ENCODE measurements at places on chromosomes 5 and 9.

DNA sequence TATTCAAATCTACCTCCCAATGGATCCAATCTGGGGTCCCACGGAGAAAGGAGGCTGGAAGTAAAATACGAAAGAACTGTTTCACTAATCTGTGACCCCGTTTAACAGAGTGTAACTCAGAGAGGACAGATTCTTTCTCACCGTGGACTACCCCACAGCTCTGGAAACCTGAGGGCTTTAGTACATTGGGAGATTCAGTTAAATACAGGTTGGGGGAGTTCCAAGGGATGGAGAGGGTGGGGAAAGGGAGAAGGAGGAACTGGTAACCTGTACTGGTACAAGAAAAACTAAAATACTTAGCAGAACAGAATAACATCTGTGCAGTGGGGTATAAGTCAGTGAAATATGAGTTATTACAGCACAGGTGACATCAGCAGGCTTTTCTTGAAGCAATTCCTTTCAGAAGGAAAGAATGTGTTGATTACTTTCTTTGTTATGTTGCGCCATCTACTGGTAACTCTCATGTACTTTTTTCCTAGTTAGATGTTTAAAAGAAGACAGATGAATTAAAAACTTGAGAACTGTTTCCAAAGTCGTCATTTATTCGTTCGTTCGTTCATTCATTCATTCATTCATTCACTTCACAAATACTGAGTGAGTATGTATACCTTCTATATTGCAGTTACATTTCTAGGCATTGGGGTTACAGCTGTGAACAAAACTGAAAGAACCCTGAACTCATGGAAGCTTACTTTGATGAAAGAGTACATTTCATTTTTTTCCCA, 30.0 kb upstream of the STOM start:
- peak; percentile 44 for DNase-seq

DNA sequence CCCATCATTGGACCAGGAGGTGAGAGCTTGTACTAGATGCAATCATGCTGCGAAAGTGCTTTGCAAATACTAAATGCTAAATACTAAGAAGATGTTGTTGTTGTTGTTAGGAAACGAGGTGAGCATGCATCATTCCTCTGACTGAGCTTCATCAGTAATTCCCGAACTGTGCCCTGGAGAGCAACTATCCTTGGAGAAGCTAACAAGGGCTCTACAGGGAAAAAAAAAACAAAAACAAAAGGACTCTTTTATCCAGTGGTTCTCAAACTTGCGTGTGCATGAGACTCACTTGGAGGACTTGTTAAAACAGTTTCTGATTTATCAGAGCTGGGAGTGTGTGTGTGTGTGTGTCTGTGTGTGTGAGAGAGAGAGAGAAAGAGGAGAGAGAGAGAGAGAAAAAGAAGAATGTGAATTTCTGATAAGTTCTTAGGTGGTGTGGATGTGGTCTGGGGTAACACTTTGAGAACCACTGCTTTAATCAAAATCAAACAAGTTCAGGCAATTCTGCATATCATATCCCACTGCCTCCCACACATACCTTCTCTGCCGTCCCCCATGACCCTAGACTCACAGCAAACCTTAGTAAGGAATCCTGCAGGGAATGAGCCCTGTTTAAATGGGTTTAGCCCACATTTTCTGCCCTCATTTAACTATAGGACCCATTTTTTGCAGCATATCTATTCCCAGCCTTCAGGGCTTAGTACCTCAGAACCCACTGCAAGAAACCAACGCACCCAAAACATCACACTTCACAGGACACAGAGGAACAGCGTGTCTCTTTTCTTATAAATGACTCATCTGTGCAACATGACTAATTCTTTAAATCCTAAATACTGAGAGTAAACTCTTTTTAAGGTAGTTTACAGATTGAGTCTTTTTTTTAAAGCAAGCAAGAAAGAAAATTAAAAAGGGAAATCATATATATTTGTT, 48.9 kb downstream of the PDE6A start:
- DNase-seq, result no peak

- DNase-seq, result peak; percentile 48
Measured at GRCh38 chr5:115842089-115842935, 577 bp downstream of the AP3S1 start.

DNA sequence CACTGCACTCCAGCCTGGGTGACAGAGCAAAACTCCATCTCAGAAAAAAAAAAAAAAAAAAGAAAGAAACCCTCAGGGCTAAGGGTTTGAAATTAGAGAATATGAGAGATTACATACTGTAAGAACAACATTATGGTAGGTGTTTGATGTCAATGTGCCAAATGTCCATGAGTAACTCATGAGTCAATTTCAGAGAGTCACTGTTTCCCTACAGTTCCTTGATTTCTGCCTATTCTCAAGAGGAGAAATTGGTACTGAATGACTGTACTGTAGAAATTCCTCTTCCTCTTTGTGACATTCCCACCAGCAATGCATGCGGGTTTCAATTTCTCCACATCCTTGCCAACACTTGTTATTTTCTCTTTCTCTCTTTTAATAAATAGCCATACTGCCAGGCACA, 35.2 kb downstream of the MARVELD2 start:
- no peak for DNase-seq

DNA sequence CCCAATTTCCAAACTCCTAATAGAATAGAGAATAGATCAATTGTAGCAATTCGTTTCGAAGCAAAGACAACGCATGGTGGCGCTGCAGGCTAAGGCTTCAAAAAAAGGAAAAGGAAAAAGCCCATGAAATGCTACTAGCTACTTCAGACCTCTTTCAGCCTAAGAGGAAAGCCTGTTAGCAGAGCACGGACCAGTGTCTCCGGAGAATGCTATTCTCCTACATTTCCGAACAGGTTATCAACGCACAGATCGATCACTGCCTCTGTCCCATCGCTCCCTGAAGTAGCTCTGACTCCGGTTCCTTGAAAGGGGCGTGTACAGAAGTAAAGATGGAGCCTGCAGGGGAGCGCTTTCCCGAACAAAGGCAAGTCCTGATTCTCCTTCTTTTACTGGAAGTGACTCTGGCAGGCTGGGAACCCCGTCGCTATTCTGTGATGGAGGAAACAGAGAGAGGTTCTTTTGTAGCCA, at the start of gene PCDHB15:
Gene PCDHB15 (plus strand): TSS at position 146 of the 468 bp plus-strand sequence. CDS start 184 bp downstream, at position 330.
- DNase-seq, result no peak

DNA sequence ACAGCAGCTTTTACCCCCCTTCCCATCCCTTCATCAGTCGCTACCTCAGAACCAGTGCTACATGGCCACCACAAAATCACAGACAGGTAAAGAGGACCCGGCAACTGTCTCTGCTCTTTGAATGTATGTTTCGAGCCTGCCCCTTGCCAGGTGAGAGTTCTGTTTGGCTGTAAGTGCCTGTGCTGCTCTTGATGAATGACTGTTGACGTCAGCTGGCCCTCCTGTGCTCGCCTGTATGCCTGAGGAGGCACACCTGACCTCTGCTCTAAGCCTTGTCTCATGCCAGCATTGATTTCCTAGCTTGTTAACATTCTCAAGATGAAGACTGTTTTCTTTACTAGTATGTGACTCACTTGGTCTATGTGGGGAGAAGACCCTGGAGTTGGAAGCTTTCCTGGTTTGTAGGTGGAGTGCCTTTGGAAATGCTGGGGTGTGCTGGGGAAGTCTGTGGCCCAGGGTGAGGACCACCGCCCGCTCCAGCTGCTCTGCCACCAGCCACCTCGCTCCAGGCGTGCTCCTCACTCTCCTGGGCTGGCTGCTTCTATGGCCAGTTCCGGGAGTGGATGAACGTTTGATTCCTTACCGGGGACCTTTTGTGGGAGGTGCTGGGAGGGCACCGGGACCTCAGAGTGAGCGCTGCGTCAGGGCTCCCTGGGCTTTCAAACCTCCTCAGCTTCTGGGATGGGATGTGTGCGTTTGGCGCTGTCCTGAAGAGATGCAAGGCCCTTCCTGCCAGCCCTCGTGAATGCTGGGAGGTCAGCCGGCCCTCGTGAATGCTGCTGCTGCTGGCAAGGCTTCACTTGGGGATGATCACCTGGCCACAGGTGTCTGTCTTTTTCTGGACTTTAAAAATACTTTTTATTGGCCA, 109.9 kb downstream of the EHMT1 start:
- DNase-seq, result no peak

DNA sequence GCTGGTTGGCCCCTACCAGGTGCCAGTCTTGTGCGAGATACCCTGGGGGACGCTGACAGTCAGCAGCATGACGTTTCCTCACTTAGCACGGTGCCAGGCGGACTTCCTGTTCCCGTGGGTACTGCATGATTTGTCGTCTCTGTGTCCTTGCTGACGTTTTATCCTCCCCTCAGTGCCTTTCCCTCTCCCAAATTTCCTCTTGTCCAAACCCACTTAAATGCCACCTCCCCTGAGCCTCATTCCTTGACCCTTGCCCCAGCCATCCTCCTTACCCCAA, 60.6 kb upstream of the SAP30L start:
- DNase-seq, result no peak

DNA sequence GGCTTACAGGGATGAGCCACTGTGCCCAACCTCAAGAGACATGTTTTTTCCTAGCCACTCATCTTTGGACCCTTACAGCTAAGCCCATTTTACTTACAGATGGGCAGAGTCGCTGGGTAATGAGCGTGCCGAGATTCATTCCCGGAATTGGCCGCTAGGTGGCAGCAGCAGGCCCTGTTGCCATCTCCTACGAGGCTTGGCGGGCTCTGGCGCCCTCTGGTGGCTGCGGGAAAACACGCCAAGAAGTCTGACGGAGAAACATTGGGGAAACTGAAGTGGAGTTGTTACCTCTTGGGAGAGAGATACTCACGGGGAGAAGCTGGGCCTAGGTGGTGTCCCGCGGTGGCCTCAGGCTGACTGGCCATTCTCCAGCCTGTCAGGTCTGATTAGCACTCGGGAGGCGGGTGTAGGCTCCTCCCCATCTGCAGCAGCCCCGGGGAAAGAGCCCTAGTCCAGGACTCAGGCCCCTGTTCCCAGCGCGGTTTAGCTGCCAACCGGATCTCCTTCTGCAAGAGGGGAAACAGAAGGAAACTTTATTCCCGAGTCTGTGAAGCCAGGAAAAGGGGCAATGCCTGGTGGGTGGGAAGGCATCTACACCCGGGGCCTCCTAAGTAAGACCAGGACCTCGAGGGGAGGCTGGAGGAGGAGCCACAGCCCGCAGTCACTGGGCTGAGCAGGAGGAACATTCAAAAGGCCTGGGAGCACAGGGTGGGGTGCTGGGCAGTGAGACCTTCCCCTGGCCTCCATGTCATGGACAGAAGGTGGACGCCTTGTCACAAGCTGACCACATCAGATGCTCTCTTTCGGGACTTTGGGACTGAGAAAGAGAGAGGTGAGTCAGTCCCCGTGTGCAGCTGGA, 9.7 kb downstream of the PTGES2 start:
- peak; percentile 92 for DNase-seq

- no peak for DNase-seq
Measured at GRCh38 chr5:63310644-63311043, 651.6 kb downstream of the HTR1A start.

- DNase-seq, result no peak
Measured at GRCh38 chr9:134071149-134071548, 3.3 kb upstream of the BRD3 start.

DNA sequence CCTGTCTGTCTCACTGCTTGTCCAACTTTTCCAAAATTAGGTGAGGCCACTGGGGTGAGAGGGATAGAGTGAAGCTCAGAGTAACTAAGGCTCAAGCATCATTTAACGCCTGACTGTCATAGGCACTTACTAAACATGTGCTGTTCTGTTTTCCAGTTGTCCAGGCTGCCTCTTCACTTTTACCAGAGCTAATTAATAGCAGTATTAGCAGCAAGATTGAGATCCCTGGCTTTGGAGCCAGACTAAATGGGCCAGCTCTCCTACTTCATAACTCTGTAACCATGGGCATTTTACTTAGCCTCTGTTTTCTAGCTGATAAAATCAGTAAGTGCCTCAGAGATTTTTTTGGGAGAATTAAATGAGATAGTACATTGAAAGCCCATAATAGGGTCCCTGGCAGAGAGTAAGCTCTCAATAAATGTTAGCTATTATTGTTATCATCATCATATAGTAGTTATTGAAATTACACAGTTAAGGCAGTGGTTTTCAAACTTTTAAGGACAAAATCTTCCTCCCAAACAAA, 146.2 kb upstream of the LHFPL2 start:
- DNase-seq, result no peak

- DNase-seq, result no peak
Measured at GRCh38 chr5:164336276-164336675, 830.9 kb downstream of the MAT2B start.

DNA sequence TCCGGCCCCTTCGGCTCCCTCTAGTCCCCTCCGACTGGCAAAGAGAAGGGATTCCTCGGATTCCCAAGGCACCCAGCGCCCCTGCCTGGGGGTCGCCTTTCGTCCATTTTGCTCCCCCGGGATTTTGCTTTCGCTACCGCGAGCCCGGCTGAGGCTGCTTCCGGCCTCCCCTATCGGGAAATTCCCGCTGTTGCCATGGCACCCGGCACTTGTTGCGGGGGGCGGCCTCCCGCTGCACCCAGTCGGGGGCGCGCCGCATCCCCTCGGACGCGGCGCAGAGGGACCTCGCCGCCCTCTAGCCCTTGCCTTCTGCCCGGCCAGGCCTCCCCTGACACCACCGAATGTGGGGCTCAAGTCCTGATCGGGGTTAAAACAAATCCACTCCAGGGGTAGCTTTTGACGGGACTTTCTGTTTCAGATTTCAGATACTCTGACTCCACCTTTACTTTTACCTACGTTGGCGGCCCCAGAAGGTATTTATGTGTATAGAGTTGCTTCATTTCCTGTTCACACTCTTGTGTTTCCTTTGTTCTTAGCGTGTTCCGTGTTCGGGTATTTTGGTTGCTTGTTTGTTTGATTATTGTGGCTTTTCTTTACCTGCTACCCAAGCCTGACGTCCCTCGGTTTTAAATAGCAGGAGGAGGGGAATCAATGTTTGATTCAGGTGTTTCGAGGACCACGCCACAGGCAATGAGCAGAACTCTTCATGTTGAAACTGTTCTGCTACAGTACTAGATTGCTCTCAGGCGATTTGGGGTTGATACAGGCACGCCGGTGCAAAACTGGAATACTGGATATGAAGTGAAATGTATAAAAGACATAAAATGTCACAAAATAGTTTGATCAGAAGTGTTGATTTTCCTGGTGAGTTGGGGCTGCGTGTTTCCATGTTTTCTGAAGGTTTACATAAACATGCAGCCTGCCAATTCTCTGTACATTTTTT, 1.5 kb downstream of the PARP8 start:
- DNase-seq, result peak; percentile 82

DNA sequence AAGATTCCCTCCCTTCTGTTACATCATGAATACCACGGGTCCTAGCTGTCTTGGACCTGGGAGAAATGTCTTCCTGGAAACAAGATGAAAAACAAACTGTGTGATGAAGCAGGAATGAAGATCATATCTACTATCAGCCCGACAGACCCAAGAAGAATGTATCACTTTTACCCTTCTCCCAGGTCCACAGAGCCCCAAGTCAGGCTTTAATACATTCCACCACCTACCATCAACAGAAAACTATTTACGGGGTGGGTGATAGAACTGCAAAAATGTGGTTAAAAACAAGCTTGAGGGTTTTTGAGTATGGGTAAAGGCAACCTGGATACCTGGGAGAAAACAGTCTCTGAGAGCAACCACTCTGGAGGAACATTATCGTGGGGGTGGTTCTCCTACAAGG, 327.0 kb downstream of the TRIM32 start:
- DNase-seq, result no peak

GRCh38 chr5:58775701-58776262, 192.9 kb downstream of the RAB3C start:
- DNase-seq, result peak; percentile 20
